ENCODE measurements at places on chromosomes 2 and 18. TPM values are rescaled to one million over a fixed set of nuclear protein-coding genes. Genes with fewer than 3 reads are reported as not detected.
A peak's percentile ranks its signal among the peaks of the same experiment; 100 is the strongest.

GRCh38 chr2:179069685-179070084, 19.7 kb upstream of the CCDC141 start:
- DNase-seq, result no peak

GRCh38 chr2:59538398-59538911, 1015.0 kb downstream of the BCL11A start:
- no peak for DNase-seq

GRCh38 chr2:88092773-88093172, 25.1 kb downstream of the SMYD1 start:
- DNase-seq, result no peak

- DNase-seq, result no peak
Measured at GRCh38 chr2:230319211-230319862, 7.7 kb upstream of the SP140L start.

CCNT2 gene
- 20.9 TPM for total RNA-seq

SNORC gene
- total RNA-seq, result 1.3 TPM

DNA sequence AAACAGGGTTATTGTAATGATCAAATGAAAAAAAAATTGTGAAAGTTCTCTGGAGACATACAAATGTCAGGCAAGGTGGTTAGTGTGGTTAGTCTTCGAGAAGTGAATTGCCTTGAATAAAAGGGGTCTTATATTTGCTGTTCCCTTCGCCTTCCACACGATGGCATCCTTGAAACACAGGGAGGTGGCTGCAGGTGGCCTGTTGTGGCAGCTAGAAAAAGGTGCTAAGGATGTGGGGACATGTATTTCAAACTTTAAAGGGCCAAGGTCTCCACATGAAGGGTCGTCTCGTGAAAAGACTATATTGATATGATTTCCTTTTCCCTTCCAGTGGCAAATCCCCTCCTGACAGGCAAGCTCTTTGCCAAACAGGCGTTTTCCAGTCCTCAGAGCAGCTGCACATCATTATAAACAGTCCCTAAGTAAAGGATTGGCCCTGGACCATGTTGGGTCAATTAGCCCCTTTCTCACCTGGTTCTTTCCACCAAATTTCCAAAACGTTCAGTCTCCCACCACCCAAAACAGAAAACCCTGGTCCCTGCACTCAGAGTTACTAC, 68.5 kb downstream of the COPS8 start:
- no peak for DNase-seq

IL1RN gene
- 0.57 TPM for total RNA-seq

TIMM21 gene
- total RNA-seq, result 163 TPM

DNA sequence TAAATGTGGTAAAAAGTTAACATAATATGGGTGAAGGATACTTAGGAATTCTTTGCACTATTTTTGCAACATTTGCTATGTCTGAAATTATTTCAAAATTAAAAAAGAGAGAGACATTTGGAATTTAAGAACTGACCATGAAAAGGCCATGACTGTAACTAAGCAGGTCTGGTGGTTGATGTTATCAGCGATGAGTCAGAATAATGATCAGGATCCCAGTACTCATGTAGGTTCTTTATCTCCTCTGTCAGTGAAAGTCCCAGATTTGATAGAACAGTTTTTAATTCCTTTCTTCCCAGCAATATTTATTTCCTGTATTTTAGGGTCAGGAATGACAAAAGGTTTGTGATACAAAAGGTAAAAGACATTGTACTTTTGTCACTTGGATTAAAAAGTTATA, 242.4 kb upstream of the ZNF521 start:
- DNase-seq, result no peak

DNA sequence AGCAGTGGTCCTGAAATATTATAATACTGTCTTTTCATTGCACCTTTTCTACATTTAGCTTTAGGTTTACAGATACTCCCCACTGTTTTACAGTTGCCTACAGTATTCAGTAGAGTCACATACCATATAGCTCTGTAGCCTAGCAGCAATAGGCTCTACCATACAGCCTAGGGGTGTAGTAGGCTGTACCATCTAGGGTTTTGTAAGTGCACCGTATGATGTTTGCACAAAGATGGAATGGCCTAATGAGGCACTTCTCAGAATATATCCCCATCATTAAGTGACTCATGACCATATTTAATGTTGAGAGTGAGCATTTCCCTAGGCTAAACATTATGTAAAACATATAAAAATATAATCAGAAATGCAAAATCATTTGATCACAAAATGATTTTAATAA, 511.3 kb upstream of the RAB12 start:
- no peak for DNase-seq

GRCh38 chr2:168084288-168084687, 163.1 kb downstream of the STK39 start:
- DNase-seq, result no peak

DNA sequence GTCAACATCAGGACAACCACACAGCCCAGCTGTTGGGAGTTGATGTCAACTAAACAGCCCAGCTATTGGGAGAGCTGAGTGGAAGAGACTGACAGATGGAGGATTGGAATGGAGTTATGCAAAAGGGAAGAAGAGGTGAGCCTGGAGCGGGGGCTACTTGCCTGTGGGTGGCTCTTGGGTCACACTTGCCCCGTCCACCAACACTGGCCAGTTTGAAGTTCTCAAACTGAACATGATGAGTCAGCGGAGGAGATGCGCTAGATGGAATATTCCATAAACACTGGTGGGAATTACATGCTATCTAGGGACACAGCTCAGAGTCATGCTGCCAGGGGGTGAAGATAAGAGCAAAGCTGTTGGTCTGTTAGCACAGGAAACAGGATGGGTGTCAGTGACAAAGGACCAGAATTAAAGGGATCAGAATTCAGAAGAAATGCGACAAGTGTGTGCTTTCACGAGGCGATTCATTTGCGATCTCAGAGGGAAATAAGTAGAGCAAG, 33.2 kb upstream of the AGAP1 start:
- DNase-seq, result no peak

RAB3GAP1 gene
- 53.2 TPM for total RNA-seq

ASB18 gene
- total RNA-seq, result 3.8 TPM

GRCh38 chr2:8457699-8458502, 224.0 kb upstream of the ID2 start:
- no peak for DNase-seq

DNA sequence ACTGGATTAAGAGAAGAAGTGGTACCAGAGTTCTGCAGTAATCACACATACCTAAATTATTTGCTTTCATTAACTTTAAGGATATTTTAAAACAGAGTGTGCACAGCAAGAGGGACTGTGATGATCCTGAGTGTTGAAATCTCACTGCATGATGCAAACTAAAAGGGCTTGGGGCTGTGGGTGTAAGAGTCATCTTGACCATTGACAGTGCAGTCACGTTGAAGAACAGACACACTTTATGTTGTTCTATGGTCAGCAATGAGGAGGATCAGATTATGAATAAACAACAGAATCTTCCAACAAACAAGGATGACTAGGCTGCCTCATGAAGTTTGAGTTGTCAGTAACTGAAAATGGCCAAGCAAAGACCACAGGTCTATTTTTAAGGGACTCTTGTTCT, 87.2 kb upstream of the GALNT5 start:
- DNase-seq, result no peak

ACTG2 gene
- total RNA-seq, result 0.32 TPM

- no peak for DNase-seq
Measured at GRCh38 chr2:105181282-105181681, 60.3 kb upstream of the GPR45 start.

GRCh38 chr2:121043827-121044222, 241.2 kb downstream of the TFCP2L1 start:
- DNase-seq, result no peak

DNA sequence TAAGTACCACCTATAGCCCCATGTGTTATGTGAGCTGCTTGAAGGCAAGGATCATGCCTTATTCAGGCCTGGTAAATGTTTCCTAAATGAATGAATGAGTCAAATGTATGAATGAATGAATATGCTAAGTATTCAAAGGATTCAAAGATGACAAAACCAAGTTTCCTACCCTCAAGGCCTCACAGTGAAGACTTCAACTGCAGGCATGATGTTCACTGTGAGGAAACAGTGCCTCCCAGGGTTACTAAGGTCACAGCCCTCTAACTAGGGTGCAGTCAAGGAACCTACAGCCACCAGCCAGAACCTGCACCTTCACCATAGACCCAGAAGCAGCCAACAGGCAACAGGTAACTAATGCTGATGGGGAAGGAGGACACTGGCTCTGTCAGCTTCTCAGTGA, 69.3 kb downstream of the SUMO1 start:
- DNase-seq, result no peak

DNA sequence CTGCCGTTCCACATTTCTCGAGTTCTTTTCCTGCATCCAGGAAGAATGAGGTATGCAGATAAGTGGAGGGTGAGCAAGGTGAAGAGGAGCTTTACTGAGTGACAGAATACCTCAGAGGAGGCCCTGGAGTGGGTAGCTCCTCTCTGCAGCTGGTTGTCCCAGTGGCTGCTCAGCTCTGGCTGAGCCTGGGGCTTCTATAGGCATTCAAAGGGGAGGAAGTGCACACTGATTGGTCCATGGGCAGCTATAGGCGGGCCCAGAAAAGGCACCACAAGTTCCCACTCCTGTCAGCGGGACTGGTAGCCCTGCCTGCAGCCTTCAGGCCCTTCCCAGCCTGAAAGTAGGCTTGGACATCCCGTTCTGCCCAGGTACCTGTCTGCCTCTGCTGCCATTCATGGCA, 94.7 kb downstream of the DOK6 start:
- DNase-seq, result no peak

DNA sequence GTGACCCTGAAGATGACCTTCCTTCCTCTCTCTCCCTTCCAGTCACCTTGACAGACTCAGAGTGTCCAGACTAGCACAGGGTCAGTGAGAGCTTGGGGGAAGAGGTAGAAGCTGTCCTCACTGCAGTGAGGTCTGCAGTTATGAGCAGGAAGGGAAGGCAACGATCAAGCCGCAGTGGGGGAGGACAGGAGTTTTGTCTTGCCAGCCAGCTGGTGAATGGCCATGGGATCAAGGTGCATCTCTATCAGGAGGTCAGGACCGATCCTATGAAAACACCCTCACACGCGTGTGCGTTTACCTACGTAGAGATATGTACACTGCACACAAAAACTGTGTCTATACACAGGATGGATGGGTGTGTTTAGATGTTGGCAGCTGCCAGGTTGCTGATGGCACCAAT, 83.2 kb downstream of the THNSL2 start:
- DNase-seq, result no peak

- DNase-seq, result no peak
Measured at GRCh38 chr18:41134426-41134825, 820.6 kb upstream of the PIK3C3 start.

DNA sequence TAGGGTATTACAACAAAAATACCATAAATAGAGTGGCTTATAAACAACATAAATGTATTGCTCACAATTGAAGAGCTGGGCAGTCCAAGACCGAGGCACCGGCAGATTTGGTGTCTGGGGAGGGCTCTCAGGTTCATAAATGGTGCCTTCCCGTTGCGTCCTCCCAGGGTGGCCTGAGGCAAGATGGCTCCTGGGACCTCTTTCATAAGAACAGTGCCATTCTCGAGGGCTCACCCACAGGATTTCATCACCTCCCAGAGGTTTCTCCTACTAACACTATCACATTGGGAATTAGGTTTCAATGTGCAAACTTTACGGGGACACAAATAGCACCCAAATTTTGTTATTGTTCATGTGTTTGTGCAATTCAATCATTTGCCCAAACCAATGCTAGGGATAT, 793.5 kb upstream of the HS6ST1 start:
- DNase-seq, result no peak

- DNase-seq, result peak; percentile 86
Measured at GRCh38 chr2:109613081-109613921, 465 bp downstream of the SEPTIN10 start.

- DNase-seq, result no peak
Measured at GRCh38 chr2:39150890-39151497, 30.1 kb upstream of the SOS1 start.

CLEC4F gene
- 0.25 TPM for total RNA-seq

DNA sequence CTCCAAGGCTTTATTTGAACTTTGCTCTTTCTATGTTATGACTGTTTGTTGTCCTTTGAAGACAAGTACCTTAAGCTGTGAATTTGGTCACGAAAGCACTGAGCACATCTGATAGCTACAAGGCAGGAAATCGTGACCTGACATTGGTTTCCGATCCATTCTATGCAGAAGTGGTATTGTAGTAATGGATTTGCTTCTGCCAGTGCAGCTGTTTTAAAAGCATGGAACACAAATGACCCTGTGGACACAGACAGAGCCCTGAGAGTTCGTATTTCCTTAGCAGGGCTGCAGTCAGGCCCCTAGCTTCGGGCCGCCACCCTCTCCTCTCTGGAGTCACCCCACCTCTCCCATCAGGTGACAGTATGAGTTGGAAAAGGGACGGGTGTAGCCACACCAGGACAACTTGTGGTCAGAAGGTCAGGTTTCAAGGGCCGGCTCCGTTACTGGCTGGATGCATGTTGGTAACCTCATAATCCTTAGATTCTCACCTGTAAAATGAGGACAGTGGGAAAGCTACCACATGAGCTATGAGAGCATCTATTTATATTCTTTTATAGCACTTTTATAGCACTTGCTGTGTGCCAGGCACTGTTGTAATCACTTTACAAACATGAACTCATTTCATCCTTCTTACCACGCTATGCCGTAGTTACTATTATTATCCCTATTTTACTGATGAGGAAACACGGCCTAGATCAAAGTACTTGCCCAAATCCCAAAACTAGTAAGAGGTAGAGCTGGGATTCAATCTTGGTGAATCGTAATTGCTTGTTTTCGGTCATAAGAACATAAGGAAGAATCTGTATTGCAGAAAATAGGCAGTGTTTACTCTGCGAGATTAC, 70.2 kb downstream of the SPATS2L start:
- DNase-seq, result no peak

- no peak for DNase-seq
Measured at GRCh38 chr2:41393621-41394020, 654.2 kb upstream of the PKDCC start.

CD8A gene
- 1.5 TPM for total RNA-seq

UGT1A4 gene
- total RNA-seq, result not detected

DNA sequence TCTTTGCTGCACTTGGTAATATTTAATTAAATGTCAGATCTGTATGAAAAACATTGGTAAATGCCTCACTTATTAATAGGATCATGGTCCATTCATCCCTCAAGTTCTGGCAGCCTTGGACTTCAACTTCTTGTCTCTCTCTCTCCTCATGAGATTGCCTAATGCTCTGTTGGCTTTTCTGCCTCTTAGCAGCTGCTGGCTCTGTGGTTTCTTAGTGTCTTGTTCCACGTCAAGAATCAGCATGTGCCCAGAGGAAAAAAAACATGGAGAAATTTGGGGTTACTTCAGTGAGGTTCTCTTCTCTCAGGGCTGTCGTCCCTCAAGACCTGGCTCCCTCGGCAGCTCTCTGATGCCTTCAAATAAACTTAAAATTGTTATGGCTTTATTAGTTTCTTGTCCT, 75.4 kb downstream of the TAF4B start:
- no peak for DNase-seq
